Eye (tissue), 1 donor: ENCODE measurements at places on chromosomes 2 and 18.

DNA sequence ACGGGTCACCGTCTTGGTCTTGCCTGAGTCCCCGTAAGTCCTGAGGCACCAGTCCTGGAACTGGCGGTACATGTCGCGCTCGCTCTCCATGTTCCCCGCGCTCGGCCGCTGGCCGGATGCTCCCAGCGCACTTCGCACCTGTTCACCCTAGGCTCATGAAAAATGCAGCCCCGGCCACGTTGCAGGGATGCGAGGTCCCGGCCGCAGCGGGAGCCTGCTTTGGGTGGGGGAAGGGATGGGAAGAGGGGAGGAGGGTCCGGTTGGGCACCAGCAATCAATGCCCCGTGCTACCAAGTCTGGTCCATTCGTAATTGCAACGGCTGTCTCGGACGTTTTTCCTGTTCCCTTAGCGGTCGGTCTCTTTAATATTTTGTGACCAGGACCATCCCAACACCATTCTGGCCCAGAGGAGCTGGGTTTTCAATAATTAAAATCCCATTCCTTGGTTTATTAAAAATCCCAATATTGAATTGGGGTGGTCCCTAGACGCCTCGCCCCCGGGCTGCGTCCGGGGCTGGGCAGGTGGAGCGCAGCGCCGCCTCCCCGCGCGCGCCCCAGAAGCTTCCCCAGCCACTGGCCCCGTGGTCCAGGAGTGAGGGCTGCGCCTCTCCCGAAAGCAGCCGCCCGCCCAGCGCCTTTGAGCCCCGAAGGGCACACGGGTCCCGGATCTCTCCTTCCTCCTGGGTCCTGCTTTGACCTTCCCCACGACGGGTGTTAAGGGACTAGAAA lies 1.4 kb downstream of the NOL4 start:
- peak; percentile 75 for DNase-seq

DNA sequence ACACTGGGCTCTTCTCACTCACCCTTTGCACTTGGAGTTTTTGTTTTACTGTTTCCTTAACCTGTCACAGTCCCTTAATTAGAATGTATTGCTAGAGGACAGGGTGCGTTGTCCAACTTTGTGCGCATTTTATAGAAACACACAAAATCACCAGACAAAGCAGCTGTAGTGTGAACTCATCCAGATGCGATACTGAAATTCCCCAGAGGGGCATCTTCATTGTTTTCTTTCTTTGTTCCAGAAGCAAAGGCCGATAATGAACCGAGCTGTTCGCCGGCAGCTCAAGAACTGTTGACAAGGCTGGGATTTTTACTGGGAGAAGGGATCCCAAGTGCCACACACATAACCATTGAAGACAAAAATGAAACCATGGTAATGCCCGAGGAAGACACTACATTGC lies 137.6 kb downstream of the WDSUB1 start:
- peak; percentile 71 for DNase-seq

- DNase-seq, result no peak
Measured at GRCh38 chr2:121455446-121455845, 75.2 kb upstream of the RNU4ATAC start.

DNA sequence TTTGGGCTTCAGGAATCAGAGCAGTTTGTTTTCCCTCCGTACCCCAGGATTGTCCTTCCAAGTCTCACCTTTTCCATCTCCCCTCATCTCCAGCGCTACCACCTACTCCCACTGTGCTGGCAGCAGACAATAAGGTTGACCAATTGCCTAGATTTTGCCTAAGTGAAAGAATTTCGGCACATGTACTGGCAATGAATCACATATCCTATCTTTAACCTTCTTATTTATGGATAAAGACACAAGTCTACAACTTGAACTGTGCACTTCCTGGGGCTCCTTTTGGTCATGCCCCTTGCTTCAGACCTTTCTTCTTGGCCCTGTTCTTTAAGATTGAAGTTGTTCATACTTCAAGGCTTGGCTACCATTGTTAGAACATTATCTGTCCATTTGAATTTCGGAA lies 71.4 kb downstream of the KCMF1 start:
- DNase-seq, result no peak

DNA sequence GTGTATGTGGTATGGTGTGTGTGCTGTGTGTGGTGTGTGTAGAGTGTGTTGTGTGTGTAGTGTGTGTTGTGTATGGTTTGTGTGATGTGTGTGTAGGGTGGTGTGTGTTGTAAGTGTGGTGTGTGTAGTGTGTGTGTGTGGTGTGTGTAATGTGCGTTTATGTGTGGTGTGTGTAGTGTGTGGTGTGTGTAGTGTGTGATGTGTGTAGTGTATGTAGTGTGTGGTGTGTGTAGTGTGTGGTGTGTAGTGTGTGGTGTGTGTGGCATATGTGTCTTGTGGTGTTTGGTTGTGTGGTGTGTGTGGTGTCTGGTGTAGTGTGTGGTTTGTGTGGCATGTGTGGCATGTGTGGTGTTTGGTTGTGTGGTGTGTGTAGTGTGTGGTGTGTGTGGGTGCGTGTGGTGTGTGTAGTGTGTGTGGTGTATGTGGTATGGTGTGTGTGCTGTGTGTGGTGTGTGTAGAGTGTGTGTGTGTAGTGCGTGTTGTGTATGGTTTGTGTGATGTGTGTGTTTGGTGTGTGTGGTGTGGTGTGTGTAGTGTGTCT lies 4.0 kb upstream of the RTP5 start:
- DNase-seq, result no peak

- DNase-seq, result no peak
Measured at GRCh38 chr2:84792856-84793522, 87.9 kb downstream of the TRABD2A start.

DNA sequence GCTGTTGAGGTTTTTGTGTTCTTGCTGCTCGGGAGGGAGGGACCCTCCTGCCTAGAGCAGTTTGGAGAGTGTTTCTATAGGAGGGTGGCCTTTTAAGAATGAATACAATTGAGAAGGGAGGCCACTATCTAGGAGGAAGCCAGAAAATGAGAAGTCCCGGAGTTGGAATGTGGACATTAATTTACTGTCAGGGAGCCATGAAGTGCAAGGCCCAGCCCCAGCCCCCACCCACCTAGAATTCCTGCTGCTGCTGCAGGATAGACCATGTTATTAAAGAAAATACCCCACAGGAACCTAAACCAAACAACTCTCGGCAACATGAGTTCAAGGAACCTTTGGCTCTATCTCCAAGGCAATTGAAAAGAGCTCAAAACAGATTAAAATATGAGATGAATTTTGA lies 46.0 kb downstream of the ZBTB7C start:
- DNase-seq, result no peak

GRCh38 chr2:28232295-28232694 lies 160.4 kb upstream of the FOSL2 start:
- DNase-seq, result no peak

- no peak for DNase-seq
Measured at GRCh38 chr2:45218931-45219339, 209.7 kb upstream of the SIX2 start.

GRCh38 chr18:8455661-8456614 lies 153.3 kb upstream of the RAB12 start:
- no peak for DNase-seq

DNA sequence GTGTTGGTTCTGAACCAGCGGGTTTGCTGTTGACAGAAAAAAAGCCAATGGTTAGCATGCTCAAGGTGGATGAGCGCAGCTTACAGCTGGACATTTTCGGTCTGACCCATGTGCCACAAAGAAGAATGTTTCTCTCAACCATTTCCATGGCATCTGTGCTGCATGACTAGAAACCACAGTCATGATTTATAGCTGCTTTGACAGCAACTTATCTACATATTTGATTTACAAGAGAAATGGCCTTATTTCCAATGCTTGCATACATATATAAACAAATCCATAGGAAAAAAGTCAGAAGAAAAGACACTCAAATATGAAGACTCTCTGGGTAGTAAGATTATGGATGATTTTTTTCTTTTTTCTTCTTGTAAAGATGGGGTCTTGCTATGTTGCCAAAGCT lies 98.2 kb downstream of the DYNC1I2 start:
- no peak for DNase-seq

DNA sequence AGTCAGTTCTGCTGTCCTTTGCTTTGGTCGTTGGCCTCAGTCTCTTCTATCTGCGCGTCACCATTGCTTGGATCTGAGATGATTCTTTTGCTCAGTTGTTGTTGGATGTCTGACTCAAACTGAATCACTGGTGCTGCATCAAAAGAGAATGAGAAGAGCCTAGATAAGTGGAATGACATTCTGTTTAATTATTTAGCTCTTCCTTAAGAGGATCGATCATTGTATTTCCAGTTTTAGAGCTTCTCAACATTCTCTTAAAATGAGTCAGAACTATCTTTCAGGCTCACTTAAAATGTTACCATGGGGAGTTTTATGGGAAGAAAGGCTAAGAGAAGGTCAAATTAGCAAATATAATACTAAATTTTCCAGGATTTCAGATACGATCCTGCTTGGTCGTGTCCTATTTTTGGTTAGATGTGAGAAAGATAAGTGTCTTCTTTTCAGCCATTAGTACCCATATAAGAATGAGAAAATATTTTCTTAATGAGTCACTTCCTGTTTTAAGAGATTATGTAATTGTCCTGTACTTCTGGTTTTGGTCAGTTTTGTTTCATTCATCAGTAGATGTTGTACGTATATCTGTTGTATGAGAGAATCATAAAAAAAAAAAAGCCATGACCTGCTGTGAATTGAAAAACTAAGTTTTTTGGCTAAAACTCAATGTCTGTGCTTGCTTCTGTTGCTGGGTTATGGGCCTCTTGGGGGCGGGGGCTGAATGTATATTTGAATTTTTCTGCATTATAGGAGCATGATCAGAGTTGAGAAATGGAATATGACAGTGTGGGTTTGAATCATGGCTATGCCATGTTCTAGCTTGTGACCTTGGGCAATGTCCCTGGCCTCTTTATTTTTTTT lies 31.6 kb upstream of the CASP10 start:
- peak; percentile 50 for DNase-seq

GRCh38 chr2:120863146-120863545 lies 127.5 kb downstream of the GLI2 start:
- no peak for DNase-seq

DNA sequence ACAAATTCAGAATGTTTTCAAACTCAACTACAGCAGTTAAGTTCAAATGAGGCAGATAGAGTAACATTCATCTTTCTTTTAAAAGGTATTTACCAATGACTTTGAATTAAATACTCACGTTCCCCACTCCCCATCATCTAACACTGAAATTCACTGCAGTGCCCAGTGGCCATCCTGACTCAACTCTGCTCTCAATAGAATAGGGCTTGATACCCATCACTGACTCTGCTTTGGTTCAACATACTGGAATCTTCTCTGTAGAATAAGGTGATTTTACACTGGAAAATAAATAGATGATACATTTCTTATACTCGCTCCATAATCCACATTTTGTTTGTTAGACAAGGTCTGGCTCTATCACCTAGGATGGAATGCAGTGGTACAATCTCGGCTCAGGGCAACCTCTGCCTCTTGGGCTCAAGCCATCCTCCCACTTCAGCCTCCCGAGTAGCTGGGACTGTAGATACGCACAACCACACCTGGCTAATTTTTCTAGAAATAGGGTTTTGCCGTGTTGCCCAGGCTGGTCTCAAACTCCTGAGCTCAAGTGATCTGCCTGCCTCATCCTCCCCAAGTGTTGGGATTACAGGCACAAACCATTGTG lies 66.4 kb downstream of the PRPF40A start:
- no peak for DNase-seq

DNA sequence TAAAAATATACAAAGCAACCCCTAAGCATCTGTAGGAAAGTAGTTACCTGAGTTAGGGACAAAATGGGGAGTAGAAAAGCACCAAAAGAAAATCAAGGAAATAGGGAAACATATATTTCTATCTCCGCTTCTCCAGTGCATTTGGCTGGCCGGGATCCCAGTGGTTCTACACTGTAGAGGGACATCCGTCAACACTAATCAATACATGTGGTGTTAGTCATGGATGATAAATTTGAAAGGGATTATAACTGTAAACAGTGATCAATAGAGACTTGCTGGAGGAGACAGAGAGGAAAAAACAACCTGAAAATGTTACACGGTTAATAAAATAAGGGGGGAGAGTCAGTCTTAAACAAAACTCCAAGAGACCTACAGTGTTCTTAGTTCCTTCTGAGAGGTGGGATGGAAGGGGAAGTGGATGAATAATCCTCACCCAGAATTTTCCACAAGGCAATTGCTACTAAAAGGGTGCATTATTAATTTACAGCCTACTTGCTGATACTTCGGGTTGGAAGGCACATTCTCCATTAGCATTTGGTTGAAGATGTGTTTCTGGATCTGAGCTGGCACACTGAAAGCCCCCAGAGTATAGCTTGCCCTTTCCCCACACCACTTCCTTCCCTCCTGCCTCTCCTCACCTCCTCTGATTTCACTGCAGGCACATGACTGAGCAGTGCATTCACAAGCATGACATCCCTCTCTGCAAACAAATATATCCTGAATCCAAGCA lies 530.0 kb downstream of the BCL11A start:
- DNase-seq, result peak; percentile 67

DNA sequence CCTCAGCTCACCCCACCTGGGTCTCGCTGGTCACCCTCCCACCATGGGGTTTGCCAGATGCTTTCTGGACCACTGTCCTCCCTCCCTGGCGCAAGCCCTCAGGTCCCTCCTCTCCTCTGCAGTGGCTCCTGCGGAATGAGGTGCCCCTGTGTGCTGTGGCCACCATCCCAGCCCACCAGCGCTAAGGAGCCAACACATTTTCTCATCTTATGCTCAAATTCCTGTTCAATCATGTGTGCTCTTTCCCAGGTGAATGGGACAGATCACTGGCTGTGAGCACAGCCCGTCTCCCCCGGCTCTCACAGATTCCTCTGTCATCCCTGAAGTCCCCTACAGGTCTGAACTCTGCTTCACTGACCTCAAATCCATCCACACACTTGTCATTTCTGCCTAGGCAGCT lies 15.2 kb upstream of the CCDC74B start:
- DNase-seq, result no peak

DNA sequence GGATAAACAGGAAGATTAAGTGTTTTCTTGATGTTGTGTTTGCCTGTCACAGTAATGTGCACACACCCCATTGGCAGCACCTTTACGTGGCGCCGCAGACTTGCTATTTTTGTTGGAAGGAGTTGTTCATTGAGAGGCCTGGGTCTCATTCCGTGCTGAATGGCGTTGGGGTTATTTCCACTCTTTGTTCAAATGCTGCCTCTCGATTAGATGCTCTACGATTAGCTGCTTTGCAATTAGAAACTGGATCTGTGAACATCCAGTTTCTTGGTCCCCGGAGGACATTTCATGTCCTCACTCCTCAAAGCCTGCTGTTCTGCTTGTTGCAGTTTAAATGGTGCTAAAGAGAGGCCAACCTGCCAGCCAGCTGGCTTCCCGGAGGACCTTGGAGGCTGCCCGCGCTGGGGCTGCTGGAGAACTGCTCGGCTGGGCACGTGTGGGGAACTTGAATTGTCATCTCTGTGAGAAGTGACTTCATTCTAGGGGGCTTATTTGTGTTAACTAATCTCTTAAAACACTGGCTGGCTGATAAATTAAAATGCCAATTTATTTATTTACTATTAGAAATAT lies 117.4 kb upstream of the NABP1 start:
- DNase-seq, result peak; percentile 79

- DNase-seq, result no peak
Measured at GRCh38 chr2:68059784-68060525, 2.8 kb downstream of the C1D start.

GRCh38 chr18:57793302-57793986 lies 9.7 kb downstream of the ATP8B1 start:
- DNase-seq, result no peak
